ENCODE measurements at places on chromosomes 3 and 15.

GRCh38 chr3:173644086-173645082 is 246.8 kb downstream of the NLGN1 start:
- DNase-seq, result no peak

DNA sequence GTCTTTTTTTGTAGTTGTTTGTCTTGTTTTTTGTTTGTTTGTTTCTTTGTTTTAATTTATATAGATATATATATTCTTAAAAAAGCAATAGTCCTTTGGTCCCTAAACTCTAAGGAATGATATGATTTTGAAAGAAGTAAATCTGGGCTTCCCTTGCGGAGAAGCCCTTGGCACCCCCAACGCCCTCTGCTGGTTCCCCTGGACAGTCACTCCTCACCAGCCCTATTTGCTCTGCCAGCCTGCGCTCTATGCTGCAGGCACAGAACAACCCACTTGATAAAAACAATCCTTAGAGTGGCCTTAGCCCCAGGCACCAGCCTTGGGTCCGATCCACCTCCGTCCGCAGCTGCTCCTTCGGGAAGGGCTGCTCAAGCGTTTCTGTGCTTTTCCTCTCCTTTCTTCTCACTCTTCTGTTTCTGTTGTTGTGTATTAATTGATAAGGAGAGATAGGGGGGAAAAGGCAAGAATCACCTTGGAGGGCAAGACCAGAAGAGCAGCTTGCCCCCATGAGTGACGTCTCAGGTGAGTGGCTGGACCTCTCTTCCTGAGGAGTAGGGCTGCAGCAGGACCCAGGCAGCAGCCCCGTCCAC is 13.7 kb upstream of the PARP6 start:
- peak; percentile 66 for DNase-seq

- DNase-seq, result no peak
These were observed 12.4 kb upstream of the CACNA2D2 start for GRCh38 chr3:50515565-50516439.

DNA sequence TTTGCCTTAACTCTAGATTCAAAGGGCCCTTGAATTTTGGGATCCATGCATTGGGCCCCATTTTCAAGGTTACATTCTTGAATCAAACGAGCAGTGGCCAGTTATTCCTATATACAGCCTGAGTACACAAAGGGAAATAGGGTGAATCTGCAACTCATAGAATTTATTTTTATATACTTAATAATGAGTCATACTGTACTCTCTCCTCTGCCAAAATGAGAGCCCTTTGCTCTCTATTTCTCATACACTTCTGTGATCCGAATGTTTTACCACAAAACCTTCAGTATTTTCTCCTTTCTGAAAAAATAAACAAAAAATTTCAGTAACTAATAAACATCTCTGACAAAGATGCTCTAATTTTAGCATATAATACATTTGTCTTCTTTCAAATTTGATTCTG is 116.7 kb downstream of the SERPINI1 start:
- DNase-seq, result no peak

DNA sequence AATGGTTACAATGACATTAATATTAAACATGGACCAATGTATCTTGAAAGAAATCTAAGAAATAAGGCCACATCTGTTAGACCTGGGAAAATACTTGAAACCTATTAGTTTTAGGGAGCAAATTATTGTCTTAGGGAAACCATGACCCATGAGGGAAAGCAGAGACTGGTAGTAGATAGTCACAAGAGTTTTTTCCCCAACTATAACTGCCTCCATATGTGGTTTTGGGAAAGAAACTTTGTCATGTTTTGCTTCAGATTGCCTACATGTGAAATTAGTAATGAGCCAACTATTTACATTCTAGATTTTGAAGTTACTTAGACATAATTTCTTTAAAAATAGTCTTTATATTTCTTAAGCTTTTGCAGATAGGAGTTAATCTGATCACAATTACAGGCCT is 474.9 kb downstream of the ROBO2 start:
- DNase-seq, result no peak

GRCh38 chr15:32802286-32802936 is 84.6 kb downstream of the GREM1 start:
- DNase-seq, result no peak

- DNase-seq, result no peak
These were observed 43.9 kb downstream of the P3H2 start for GRCh38 chr3:190076601-190077394.

GRCh38 chr3:177446165-177446601 is 248.9 kb upstream of the TBL1XR1 start:
- DNase-seq, result no peak

- no peak for DNase-seq
These were observed 5.6 kb downstream of the PRTG start for GRCh38 chr15:55737373-55737772.

- no peak for DNase-seq
These were observed 5.2 kb upstream of the RAD18 start for GRCh38 chr3:8968375-8968882.

DNA sequence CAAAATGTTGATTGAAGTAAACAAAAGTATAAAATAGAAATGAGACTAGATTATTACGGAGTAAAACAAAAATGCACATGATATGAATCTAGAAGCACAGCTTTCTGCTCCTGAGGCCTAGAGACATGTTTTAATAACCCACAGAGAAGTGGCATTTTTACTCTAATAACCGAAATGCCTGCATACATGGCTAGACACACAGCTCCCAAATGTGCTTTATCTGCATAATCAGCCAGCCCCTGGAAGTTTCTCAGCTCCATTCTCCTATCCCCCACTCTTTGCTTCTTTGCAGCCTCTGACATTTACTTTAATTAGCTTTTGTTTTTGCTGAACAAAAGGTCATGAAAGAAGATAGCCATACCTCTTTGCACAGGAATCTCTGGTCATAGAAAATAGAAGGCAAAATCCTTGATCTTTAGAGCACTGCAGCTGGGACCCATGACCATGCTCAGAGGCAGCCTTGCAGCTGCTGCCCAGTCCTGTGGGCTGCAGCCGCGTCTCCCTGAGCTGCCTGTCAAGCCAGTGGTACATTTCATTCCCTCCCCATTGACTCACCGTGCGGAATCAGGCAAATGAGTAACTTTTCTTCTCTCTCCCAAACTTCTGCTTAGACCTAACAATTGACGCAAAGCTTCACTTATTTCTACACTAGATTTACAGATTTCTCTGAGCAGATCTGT is at the start of gene VEPH1:
VEPH1 (minus strand) TSS at position 501 of the 680 bp plus-strand sequence. CDS start 8,067 bp downstream, outside the sequence.
- DNase-seq, result no peak

- no peak for DNase-seq
These were observed 250.0 kb upstream of the PDZRN3 start for GRCh38 chr3:73874606-73875369.

DNA sequence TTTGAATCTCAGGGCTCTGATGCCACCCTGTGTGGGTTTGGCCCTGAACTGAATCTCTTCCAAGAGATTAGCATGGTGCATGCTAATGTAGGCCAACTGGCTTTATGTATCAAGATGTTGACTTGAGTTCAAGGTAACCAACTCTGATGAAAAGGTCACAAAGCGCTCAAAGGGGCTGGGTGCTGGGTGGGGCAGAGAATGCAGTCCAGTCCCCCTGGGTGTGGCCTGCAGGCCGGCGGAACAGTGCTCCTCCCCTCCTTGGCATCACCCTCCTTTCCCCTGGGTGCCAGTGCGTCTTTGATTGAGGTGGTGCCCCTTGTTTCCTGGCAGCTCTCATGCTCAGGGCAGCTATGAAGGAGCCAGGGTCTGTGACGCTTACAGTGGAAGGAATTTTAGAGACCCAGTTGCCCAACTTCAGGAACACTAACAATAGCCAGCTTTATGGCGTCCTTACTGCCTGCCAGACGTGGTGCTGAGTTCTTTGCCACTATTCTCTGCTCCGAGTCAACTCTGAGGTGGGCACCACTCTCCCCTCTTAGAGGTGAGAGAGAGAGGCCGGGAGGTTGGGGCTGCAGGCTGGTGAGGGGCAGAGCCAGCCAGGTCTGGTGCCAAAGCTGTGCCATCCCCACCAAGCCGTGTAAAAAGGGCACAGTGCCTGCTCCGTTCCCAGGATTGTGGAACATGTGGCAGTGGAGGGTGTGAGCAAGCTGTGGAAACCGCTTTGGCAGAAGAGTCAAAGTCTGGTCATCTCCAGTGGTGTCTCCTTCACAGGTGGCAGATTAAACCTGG is 9.8 kb downstream of the SYNM start:
- no peak for DNase-seq

DNA sequence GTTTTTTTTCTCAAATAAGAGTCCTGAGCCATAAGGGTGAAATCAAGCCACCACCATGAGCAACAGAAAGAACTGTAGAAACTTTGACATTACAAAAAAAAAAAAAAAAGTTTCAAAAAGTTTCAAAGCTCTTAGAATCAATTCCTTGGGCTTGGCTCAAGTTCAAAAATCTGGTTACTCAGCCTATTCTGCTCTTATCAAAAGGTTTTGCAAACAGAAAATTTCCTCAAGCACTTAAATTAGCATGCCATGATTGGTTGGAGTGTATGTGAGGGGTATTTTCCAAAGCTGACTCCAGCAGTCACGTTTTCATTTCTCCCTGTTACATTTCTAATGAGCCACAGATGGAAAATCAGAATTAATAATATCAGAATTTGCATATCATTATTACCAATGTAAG is 12.1 kb upstream of the PEX5L start:
- DNase-seq, result no peak

DNA sequence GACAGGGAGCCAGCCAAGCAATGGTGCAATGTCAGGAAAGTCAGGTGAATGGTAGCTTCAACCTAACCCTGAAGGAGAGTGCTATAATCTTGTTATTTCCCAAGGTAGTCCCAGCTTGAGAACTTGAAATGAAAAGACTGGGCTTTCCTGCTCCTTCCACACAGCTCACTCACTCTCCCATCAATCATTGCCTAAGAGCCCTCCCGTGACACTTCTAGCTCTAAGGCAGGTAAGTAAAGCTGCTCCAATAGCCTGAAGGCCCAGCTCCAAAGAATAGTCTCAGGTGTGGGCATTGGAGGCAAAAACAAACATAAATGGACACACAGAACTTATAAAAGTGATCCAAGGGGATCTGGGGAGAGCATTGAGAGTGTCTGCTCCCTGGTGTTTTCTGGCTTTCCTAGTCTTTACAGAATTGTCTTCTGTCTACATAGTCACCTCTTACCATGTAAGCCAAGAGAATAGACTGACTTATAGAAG is 63.1 kb upstream of the TBC1D5 start:
- no peak for DNase-seq
